ENCODE measurements at places on chromosomes 2 and 18.

GRCh38 chr2:14587119-14587518 lies 45.4 kb upstream of the LRATD1 start:
- DNase-seq: no peak

GRCh38 chr2:203225423-203226039 lies 13.3 kb upstream of the CYP20A1 start:
- DNase-seq: no peak

DNA sequence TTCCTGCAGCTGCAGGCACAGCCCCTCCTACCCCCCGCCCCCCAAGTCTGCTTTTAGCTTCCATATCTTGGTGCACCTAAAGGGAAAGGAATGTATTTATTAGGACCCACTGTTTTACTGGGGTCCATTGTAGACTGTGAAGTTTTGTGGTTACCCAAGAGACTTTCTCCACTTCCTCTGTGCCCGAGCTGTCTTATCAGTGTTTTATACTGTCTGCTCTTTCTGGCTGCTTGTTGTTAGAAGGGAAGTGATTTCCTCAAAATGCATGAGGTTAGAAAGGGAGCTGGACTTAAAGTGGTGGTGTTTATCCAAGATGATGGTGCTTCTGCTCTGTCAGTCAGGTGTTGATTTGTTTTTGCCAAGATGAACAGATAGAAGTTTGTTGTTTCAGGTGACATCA lies 85.0 kb downstream of the PTH2R start:
- DNase-seq: no peak

GRCh38 chr2:12419803-12420202 lies 296.9 kb upstream of the TRIB2 start:
- DNase-seq: no peak

GRCh38 chr2:29951576-29951975 lies 30.2 kb upstream of the ALK start:
- no peak for DNase-seq

- no peak for DNase-seq
Observed at GRCh38 chr2:240297256-240298116, 138.0 kb upstream of the GPC1 start.

DNA sequence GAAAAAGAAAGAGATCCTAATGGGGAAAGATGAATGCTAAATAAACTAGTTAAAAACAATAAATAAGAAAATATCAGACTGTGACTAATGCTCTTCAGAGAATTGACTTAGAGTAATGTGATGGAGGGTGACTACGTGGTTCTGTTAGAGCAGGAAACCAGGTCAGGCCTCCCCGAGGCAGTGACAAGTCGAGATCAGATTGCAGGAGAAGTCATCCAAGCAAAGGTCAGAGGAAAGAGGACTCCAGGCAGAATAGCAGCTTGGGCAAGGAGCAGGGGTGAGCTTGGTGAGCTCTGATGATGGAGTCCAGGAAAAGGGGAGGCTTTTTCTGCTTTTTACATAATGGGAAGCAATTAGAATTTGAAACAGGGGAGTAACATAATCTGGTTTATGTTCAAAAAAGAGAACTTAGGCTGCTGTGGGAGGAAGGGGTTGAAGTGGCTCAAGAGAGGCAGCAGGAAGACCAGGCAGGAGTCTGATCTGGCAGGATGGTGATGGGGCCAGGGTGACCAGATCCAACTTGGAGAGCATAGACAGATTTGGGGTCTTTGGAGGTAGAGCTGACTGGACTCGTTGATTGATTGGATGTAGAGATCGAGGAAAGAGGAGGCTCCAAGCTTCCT lies 27.3 kb upstream of the ITGB6 start:
- DNase-seq: no peak

GRCh38 chr2:74436848-74437695 lies 4.7 kb downstream of the RTKN start:
- DNase-seq: no peak

DNA sequence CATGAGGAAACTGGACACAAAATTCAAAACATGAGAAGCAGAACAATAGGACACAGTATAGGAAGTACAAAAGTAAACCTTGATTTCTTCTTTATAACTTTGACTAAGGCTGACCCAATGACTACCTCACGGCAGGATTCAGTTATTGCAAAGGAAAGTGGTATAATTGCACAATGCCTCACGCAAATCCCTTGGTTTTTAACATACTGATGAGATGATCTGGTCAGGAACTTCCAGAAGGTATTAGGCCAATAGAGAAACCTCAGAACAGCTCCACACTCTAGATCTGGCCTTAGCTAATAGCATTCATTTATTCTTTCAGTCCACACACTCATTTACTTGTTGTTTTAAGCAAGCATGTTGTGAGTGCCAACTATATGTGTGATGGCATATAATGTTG lies 1526.9 kb upstream of the ACVR2A start:
- no peak for DNase-seq

GRCh38 chr2:96409820-96410164 lies 74.2 kb downstream of the NCAPH start:
- DNase-seq: no peak
